IPS DF 19.7 (cell line): ENCODE measurements at places on chromosomes 12 and 14.

DNA sequence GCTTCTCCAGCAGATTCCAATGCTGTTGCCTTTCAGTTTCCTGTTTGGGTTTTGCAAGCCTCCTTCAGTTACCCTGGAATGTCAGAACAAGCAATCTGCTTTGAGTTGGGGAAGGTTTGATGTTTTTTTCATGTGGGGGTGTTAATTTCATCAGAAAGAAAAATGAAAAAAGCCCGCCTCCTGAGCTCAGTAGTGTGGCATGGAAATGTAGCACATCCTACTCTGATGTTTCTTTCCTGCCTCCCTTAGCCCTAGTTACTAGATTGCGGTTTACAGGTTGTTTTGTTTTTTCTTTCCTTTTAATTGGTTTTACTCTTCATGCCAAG, 22.6 kb downstream of the IFNG-AS1 start:
- DNase-seq, result no peak

DNA sequence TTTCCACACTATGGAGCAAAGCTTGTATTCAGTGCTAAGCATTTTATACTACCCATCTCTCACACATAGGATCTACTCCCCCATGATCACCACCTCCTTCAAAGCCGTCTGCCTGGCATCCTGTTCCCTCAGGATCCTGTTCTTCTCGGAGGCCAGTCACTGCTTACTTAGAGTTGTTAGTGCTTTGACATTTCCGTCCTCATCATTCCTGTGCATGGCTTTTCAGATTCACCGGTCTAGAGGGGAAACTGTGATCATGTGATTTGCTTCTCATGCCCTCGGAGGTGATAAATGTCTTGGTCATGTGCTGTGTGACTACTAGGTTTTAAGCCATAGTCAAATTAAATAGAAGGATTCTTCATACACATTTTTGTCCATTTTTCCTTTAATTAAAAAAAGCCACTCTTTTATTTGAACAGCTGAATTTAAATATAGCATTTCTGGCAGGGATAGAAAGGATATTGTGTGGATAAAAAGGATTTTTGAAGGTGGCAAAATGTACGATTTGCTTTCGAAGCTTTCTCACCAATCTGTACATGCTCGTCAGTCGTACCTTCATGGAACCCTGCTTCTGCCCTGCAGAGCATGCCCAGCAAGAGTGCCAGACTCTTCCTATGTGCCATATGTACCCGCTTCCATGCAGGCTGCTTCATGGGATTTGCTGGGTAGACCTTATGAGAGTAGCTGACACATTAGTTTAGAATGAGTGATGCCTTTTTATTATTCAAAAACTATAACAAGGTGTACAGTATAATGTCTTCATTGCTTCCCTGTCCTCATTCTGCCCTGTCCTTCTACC, 53.3 kb downstream of the BMAL2 start:
- no peak for DNase-seq

DNA sequence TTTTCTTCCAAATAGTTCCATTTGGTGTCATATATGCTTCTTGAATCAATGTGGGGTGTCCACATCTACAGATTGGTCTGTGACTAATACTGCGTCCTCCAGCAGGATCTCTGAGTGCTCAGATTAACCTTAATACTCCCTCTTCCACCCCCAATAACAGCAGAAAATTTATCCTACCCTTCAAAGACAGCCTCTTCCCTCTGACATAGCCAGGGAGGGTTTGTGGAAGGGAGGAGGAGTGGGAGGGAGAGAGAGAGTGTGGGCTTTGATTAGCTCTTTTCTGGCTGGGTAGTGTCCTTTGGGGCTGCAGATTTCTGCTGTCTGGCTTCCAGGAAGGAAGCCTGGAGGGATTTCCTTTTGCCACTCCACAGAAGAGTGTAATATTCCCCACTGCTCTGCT, 220.7 kb downstream of the TTC6 start:
- DNase-seq, result no peak

DNA sequence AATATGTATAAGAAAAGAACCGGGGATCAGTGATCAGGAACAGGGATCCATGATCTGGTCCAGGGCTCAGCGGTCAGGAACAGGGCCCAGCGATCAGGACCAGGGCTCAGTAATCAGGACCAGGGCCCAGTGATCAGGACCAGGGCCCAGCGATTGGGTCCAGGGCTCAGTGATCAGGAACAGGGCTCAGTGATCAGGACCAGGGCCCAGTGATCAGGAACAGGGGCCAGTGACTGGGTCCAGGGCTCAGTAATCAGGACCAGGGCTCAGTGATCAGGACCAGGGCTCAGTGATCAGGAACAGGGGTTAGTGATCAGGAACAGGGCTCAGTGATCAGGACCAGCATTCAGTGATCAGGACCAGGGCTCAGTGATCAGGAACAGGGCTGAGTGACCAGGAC, 56.3 kb downstream of the TMEM121 start:
- no peak for DNase-seq

DNA sequence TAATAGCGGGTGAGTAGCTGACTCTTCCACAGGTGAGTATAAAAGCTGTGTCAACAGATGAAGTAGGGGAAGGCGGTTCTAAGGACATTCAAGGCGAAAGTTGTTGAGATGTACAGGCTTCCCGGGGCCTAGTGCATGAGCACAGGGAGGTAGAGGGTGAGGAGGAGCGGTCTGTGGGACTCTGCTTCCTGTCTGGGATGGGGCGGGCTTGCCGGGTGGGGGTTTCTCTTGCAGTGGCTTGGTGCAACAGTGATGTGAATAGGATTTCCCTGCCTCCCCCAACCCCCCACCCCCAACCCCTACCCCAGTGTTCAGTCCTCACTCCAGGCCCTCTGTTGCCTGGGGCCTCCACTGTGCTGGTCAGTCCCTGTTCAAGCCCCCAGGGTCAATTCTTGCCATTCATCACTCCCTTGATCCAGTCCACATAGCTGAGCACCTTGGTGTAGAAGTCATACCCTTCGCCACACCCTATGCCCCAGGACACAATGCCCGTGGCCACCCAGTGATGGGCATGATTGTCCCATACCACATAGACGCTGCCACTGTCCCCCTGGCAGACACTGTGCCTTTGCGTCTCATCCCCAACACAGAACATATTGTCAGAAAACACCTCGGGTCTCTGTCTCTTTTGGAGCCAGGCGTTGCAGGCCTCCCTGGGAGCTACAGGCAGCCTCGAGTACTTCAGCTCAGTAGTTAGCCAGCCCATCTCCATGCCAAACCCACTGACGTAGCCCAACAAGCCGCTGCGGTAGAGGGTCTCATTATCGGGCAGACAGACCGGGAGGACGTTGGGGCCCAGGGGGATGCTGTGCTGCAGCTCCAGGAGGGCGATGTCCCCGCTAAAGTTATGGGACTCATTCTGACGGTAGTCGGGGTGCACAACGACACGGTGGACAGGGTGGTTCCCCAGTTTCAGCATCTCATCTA, 4.0 kb upstream of the C1R start:
- DNase-seq, result no peak

- DNase-seq, result no peak
These were observed 132.8 kb upstream of the CPM start for GRCh38 chr12:69065775-69066174.

DNA sequence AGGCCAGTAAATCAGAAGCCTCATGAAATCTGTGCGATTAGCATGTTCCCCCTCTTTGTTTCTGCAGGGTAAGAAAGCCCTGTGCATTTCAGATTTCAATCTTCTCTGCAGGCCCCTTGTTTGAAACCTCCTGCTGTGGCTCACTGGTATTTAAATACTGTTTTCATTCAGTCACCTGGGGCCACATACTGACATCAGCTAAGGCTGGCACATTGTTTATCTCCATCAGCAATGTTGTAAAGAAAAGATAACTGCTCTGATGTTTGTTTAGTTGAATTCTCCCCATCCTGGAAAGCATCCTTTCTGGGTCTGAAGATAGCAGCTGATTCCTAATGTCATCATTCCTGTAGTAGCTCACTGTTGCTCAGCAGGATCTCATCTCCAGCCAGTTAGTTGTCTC, 554.9 kb downstream of the NRXN3 start:
- DNase-seq, result peak; percentile 5

GRCh38 chr14:92014040-92014439, 25.8 kb downstream of the TRIP11 start:
- DNase-seq, result no peak

GRCh38 chr12:17108877-17109541, 503.0 kb upstream of the LMO3 start:
- DNase-seq, result no peak

GRCh38 chr14:78479127-78479780, 309.1 kb downstream of the NRXN3 start:
- DNase-seq, result no peak

DNA sequence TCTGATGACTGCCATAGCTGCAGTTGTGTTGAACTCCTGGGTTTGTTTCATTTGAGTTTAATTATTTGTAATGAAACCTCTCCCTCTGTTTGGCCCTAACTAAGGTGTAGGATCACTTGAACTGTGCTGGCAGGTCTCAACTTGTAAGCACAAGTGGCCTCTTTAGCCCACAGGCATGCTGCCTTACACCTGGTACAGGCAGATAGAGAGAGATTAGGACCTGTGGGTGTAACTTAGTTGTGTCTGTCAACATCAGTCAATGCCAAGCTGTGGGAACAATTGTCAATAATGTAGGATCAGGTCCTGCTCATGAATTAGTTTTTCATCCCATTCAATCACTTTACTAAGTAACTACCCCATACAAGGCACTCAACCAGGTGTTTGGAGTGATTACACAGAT, 263.0 kb upstream of the G2E3 start:
- DNase-seq, result no peak

DNA sequence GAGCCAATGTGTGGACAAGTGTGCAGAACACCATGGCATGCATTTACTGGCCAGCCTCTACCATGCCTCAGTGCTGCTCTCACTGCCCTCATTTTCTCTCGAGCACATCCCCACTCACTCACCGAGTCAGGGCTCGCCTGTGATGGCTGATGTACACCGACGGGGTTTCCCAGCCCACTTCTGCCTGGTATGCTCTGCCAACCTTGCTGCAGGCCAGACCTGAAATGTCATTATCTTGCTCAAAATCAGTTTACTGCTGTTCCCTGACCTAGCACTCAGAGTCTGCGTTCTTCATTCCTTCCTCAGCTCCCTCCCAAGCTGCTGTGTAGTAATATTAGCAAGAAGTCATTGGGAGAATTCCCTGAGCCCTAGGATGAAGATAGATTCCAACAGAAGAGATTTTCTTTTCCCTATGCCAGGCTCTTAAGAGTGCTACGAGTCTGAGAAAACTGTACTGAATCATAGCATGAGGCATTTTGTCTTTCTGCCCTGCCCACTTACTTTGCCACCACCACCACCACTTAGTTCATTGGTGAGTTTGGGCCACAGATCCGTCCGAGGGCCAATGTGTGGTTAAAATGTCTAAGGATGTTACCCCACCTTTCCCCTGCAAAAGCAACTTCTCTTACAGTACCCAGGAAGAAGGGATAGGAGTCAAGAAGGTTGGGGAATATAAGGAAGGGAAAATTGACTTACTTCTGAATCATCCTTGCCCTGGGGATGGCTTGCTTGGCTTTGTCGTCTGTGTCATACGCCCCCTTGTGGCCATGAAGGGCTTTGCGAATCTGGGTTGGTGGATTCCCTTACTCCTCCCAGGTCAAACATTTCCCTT, 51.0 kb downstream of the BMAL2 start:
- DNase-seq, result peak; percentile 45
